ENCODE measurements at places on chromosomes 3 and 15.
A peak's percentile ranks its signal among the peaks of the same experiment; 100 is the strongest.

DNA sequence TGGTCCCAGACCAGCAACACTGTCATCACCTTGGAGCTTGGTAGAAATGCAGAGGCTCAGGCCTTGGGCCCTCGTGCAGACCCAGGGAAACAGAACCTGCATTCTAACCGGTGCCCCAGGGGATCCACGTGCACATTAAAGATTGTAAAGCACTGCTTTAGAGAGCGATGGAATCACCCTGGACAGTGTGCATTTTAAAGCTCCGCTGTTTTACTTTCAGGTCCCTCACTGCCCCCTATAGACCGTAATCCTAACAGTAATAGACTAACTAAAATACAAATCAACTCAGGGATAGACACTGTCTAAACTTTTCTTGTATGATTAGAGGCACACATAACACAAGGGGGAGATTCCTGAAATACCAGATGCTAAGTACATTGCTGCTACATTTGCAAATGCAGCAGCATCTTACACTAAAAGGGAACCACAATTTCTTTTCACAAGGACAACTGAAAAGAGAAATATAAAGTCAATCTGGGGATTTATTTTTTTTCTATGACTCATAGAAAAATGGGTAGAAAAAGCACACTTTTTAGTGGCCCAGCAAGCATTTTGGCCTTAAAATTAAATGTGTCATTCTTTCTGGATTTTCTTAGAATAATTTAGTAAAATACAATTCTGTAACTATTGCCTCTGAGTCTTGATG lies 10.5 kb upstream of the SH3GL3 start:
- peak; percentile 76 for DNase-seq

- no peak for DNase-seq
Observed at GRCh38 chr15:69289342-69290146, 9.2 kb upstream of the PAQR5 start.

- DNase-seq, result no peak
Observed at GRCh38 chr3:120394347-120394746, 45.2 kb upstream of the LRRC58 start.

DNA sequence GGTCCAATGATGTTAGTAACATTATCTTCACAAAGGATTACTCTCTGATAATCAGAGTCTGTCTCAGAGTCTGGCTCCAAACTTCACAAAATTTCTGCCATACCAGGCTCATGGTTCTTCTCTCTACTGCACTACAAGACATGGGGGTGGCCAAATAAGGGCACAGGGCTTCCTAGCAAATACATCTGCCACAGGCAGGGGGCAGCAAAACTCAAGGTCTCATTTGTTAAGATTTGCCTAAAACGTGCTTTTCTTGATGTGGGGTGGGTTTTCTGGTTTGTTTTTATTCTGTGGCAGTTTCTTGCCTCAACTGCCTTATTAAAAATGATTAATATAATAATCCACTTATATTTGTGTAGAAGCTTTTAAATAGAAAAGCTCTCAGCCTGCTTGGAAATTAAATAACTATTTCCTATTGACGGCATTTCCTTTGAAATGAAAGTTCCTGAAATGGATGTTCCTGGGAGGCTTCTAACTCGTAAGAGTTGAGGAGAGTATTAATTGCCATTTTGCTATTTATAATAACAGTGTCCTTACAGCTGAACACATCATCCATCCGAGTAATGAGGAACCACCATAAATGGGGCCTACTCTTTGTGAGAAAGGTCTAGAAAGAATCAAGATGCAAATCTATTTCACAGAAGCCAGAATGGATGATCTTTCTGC lies 53.8 kb downstream of the SST start:
- DNase-seq, result peak; percentile 40

GRCh38 chr15:75200765-75201615 lies 692 bp upstream of the C15orf39 start:
- no peak for DNase-seq

DNA sequence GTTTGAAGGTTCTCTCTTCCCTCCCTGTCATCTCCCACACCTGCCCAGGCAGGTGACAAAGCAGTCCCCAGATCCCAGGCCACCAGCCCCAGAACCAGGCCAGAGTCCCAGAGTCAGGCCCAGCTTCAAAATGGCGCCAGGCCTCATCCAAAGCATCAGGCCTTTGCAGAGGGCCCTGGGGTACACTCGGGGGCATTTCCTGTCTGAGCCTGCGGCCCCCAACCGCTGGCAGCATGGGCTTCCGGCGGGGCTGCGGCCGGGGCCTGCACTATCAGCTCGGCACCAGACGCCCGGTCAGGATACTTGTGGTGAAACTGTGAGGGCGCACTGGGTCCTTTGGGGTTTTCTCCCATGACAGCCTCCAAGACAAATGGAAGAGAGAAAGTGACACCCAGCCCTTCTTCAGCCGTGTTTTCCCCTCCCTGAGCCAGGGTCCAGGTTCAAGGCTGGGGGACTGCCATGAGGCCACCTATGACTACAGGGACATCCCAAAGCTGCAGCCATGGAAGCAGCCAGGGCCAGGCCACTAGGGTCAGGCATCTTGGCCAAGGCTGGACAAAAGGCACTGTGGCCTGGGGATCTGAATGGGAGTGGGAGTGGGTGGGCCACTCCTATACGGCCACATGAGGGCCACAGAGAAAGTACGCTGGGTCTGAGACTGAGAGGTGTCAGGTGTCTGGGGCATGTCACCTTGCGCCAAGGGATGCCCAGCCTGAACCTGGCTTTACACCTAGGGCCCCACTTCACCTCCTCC lies 33.9 kb downstream of the RPN1 start:
- DNase-seq, result no peak

GRCh38 chr15:40008061-40008765 lies 30.8 kb downstream of the SRP14 start:
- no peak for DNase-seq

- DNase-seq, result peak; percentile 65
Observed at GRCh38 chr15:45499426-45499825, 23.1 kb downstream of the SLC30A4 start.

DNA sequence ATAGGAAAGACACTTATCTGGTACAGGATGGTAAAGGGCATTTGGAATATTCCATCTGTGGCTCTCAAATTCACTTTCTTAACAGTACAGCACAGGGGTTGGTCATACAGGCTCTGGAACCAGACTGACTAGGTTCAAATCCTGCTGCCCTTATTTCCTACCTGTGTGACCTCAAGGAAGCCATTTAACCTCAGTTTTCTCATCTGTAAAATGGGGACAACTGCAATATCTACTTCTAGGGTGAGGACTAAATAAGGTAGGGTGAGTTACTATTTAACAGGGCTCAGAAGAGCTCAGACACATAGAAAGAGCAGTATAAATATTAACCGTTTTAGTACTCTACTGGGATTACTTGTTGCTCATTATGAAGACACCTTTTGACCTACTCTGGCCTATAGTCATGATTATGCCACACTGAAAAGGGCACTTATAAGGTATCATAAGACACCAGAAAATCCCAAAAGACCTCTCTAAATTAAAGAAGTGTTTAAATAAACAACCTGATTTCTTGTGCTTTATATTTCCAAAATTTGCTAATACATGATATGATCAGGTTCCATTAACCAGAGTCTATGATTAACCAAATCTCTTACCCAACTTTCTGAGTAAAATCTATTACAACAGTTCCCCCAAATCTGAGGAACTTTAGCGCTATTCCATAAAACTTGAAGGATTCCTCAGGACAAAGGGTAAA lies 6.5 kb downstream of the RFTN1 start:
- no peak for DNase-seq

GRCh38 chr3:21913791-21914190 lies 162.8 kb upstream of the ZNF385D start:
- DNase-seq, result no peak

Measured in NCI-H226 (cell line).